ENCODE measurements at places on chromosomes 6 and 20.

DNA sequence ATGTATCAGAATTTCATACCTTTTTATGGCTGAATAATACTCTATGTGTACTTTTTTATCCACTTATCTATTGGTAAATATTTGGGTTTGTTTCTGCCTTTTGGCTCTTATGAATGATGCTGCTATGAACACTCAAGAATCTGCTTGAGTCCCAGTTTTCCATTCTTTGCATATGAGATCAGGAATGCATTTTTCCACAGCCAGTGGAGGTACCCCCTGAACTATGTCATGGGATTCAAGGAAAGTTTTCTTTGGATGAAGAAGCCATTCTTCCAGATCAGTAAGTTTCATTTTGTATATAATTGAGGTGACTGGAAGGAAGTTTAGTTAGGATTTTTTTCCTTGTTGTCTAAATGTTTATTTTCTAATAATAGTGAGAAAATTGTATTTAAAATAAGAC, 40.9 kb downstream of the NKX2-4 start:
- no peak for DNase-seq

- DNase-seq, result no peak
Measured at GRCh38 chr6:14818422-14818884, 427.4 kb upstream of the JARID2 start.

DNA sequence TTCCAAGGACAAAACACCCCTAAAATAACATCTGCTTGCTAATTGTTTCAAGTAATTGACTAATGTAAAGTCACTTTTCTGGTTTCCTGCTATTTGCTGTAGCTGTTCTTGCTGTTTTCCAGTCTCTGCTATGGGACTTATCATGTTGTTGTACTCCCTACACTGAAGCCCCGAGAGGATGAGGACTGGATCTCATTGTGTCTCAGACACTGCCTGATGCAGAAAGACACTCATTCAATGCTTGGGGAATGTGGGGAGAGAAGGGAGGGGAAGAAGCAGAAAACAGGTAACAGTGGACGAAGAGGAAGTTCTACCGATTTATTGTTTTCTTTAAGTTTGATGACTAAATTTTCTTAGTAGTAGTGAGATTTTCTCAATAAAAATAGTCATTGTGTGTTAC, 79.8 kb downstream of the DOK5 start:
- no peak for DNase-seq

DNA sequence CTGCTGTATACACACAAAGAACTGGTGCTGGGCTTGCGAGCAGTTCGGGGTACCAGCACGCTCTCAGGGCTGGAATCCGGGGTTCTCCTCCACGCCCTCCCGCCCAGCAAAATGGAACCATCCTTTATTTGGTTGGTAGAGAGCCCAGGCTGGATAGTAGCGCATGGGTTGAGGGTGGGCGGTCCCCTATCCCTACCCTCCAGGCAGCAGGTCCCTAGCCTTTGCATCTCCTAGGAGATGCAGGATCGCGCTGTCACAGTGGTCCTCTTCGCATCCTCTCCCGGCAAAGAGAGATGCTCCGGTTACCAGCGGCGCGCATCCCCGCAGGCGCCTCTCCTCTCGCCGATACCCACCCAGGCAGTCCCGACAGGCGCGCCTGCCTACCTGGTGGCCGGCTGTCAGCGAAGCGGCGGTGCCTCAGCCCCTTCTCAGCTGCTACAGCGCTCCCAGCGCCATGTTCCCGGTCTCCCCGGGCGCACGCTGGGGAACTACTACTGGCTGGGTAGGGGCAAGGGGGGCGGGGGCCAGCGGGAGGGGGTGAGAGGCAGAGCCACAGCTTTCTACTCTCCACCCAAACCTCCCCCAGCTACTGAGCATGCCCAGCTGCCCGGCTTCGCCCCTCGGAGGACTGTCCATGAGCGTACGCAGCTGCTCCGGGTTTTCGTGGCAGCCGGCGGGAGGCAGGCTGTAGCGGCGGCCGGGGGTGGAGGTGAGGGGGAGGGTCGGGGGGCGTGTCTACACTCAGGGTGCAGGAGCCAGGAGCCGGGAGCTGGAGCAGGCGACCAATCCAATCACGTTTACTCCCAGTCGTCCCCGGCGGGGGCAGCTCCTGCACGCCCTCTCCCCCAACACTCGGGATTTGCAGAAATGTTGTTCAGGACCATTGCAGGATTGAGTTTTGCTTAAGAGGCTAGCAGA, at the start of gene PAK5:
Gene PAK5, minus strand, starts transcription at position 699 of the 918 bp plus-strand sequence. CDS start 194,748 bp downstream, outside the sequence.
- DNase-seq, result peak; percentile 29

DNA sequence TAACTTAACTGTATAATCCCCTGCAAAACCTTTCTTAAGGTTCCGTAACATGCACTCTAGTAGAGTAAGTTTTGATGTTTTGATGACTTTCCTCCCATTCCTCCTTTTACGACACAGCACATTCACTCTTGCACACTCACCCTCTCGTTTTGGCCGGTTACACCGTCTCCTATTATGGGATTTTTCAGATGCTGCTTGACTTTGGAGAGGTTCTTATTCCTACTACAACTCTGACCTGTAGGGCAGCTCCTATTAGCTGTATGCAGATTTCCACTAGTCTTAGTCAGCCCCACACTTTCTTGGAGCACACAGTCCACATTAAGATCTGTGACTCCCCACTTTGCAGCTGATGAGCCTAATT, 223.7 kb upstream of the SYNCRIP start:
- no peak for DNase-seq

- no peak for DNase-seq
Measured at GRCh38 chr20:57387463-57387862, 3.7 kb upstream of the RBM38 start.

DNA sequence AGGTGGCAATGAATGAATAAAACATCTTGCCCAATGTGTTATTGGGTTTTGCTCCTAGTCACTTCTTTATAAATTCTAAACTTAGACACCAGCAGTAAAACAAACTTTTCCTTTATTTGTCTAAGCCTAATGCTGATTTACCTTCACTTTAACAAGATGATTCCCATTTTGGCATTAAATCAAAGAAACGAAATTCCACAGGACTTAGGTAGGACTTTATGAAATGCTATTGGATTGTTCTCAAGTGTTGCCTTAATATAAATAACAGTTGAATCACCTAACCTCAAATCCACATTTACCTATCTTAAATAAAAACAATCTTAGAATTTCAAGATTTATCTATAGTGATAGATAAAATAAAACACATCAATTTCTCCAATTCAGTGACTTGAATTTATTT, 831.8 kb downstream of the EPHA7 start:
- no peak for DNase-seq

GRCh38 chr6:158996856-158997255, 3.1 kb downstream of the RSPH3 start:
- no peak for DNase-seq

Data from common myeloid progenitor, CD34-positive (primary cell).